Spinal cord (tissue), 10 donors: ENCODE measurements at places on chromosomes 6 and 20. TPM values are rescaled to one million over a fixed set of nuclear protein-coding genes. Genes with fewer than 3 reads are reported as not detected.

DNA sequence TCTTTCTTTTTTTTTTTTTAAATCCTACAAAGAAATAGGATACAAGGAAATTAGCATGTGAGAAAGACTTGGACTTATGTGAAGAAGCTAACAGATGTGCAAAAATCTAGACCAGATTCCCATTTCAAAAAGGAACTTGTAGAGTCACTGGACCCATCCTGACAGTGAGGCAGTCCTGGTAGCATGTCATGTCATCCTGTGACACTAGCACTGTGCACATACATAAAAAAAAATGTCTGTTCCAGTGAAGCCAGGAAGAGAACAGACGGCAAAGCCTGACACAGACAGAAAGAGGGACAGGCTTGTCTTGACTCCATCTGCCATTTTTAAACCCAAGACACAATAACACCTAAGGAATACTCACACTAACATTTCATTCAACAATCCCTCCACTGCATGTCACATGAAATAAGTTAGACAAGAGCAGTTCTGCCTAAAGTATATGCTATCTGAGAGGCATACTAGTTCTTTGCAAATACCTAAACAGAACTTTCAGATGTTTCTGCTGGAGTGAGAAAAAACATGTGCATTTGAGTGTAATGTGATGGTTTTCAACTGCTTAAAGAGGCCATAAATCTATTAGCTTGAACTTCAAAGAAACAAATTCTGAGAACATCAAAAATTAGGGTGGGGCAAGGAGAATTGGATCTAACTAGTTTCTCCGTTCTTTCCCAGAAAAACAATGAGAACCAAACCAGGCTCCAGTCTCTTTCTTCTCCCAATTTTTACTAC, 159.6 kb downstream of the BACH2 start:
- H3K27me3 ChIP-seq, result no peaks in the 10 kb centered on the region
- peak overlapping the region; percentile 29 for H3K27ac ChIP-seq
- H3K4me1 ChIP-seq, result peaks cover 3% of the 10 kb centered on the region

DNA sequence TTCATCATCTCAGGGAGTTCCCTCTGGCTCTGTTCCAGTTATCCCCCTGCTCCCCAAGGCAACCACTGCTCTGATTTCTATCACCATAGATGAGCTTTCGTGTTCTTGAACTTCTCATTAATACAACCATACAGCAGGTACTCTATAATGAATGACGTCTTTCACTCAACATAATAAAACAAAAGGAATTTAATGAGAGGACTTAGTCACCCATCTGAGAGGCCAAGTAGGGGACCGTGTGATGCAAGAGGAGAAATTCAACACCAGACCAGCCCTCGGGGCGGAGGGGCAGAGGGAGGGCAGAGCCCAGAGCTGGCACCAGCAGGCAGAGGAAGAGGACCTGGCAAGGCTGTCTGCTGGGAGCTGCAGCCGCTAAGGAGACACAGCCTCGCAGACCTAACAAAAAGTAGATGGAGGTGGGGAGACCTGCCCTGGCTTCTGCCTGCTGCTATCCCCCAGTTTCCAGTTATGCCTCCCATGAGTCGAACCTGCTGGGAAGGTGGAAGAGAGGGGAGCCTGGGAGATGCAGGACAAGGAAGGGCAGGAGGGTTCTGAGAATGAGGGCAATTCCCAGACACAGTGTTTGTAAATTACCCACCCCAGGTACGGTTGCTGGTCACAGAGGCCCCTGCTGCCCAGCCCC, 13.8 kb downstream of the CCN5 start:
- no peak for DNase-seq
- H3K27me3 ChIP-seq, result peaks cover 5% of the 10 kb centered on the region
- peaks cover 17% of the 10 kb centered on the region for H3K4me1 ChIP-seq
- H3K27ac ChIP-seq, result no peak overlapping the region
- peaks cover 3% of the 10 kb centered on the region for H3K36me3 ChIP-seq

The PNPLA1 gene
- not detected for total RNA-seq

DNA sequence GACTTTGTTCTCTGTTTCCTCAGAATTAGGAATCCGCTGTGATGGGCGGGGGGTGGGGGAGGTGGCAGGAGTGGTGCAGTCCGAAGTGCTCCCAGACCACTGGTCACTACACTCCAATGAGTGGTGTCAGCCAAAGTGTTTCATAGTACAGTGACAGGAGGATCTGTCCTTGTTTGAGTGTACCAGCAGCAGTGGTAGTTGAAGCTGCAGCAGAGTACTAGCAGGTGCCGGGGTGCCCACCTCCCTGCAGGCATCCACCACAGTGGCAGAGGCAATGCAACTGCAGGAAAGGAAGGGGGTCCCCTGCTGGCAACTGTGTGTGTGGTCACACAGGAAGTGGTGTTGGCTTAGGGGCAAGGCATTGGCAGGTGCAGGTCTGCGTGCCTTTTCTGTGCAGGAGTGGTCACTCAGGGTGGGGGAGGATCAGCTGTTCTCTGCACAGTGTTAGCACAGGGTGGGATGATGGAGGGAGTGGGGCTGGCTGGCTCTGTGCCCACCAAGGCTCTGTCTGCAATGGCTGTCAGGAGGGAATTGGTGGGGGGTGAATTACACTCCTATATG, 9.7 kb downstream of the HLA-DOB start:
- H3K27ac ChIP-seq, result no peak overlapping the region
- no peaks in the 10 kb centered on the region for H3K4me1 ChIP-seq
- no peaks in the 10 kb centered on the region for H3K36me3 ChIP-seq
- no peak overlapping the region for H3K4me3 ChIP-seq

- DNase-seq, result no peak
- H3K4me3 ChIP-seq, result no peak overlapping the region
- H3K27ac ChIP-seq, result no peak overlapping the region
- no peaks in the 10 kb centered on the region for H3K4me1 ChIP-seq
- H3K27me3 ChIP-seq, result peaks cover 2% of the 10 kb centered on the region
Observed at GRCh38 chr6:7986219-7986618, 75.6 kb upstream of the TXNDC5 start.

DNA sequence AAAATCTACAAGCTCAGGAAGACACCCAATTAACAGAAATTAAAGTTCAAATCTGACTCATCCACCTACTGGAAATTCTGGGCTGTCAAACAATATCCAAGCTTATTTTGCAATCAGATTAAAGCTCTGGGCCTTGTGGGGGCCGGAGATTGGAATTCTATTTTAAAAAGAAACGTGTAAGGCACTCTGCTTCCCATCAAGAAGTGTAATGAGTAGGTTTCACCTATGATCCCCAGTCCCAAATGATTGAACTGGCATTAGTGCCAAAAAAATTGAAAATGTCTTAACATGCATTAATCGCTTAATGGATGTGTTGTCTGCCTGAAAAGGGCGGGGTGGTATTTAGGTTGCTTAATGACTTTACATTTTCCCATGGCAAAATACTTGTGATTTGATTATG, 542.4 kb upstream of the BTBD3 start:
- no peaks in the 10 kb centered on the region for H3K36me3 ChIP-seq
- H3K4me1 ChIP-seq, result peaks cover 5% of the 10 kb centered on the region
- no peak for DNase-seq
- H3K27ac ChIP-seq, result no peak overlapping the region
- no peaks in the 10 kb centered on the region for H3K27me3 ChIP-seq
- H3K4me3 ChIP-seq, result no peak overlapping the region

The KIF6 gene
- total RNA-seq, result 2.0 TPM

The TFEB gene
- total RNA-seq, result 10.4 TPM
